ENCODE measurements at places on chromosomes 5 and 9. TPM values are rescaled to one million over a fixed set of nuclear protein-coding genes. Genes with fewer than 3 reads are reported as not detected.

The SLC36A3 gene
- not detected for total RNA-seq

The PCDHB12 gene
- total RNA-seq: 1.4 TPM

The DRD1 gene
- total RNA-seq: not detected

The TMC1 gene
- not detected for total RNA-seq

The CTNND2 gene
- total RNA-seq: 2.1 TPM

The KCNMB1 gene
- total RNA-seq: 17.2 TPM

The PCDHGA12 gene
- 4.4 TPM for total RNA-seq

The CXXC5 gene
- 38.4 TPM for total RNA-seq

The ABO gene
- total RNA-seq: 77.4 TPM

The CTSL gene
- total RNA-seq: 77.0 TPM

The TAL2 gene
- not detected for total RNA-seq

The DCP2 gene
- 23.9 TPM for total RNA-seq

The RBM22 gene
- total RNA-seq: 22.1 TPM

The PCDHB10 gene
- total RNA-seq: 1.1 TPM

The PCDHGA6 gene
- 4.0 TPM for total RNA-seq

The EPB41L4B gene
- total RNA-seq: 159 TPM

The KIF12 gene
- 37.2 TPM for total RNA-seq

The CD180 gene
- not detected for total RNA-seq

The IFNA21 gene
- total RNA-seq: not detected

The SPRY4 gene
- total RNA-seq: 8.2 TPM

The SLC25A46 gene
- 64.4 TPM for total RNA-seq

The CDC23 gene
- 90.9 TPM for total RNA-seq

The TAF1L gene
- total RNA-seq: not detected

The MAST4 gene
- total RNA-seq: 27.0 TPM

The NUTM2G gene
- total RNA-seq: not detected

The PRPF4 gene
- total RNA-seq: 12.0 TPM

The WDR5 gene
- total RNA-seq: 13.7 TPM

The SPAAR gene
- not detected for total RNA-seq

The LCN12 gene
- 1.2 TPM for total RNA-seq

The ECSCR gene
- 3.6 TPM for total RNA-seq

The MAP1B gene
- total RNA-seq: 46.3 TPM

The FOXD4L3 gene
- total RNA-seq: not detected

The SCGB3A2 gene
- not detected for total RNA-seq

The PTGER4 gene
- total RNA-seq: 127 TPM

The CDC20B gene
- not detected for total RNA-seq

The ST8SIA4 gene
- total RNA-seq: 0.37 TPM

The ANKRD34B gene
- total RNA-seq: not detected

The DMRT3 gene
- total RNA-seq: not detected

The INSL6 gene
- total RNA-seq: not detected

The PCDHGA9 gene
- 4.6 TPM for total RNA-seq

The TLE4 gene
- 33.5 TPM for total RNA-seq

The FRRS1L gene
- 0.96 TPM for total RNA-seq

Data from transverse colon (tissue), 4 donors.